ENCODE measurements at places on chromosomes 4 and X. TPM values are rescaled to one million over a fixed set of nuclear protein-coding genes. Genes with fewer than 3 reads are reported as not detected.

GRCh38 chrX:36199928-36200327 lies 280.4 kb downstream of the CFAP47 start:
- H3K27me3 ChIP-seq = no peaks in the 10 kb centered on the region
- no peak overlapping the region for H3K4me3 ChIP-seq
- no peaks in the 10 kb centered on the region for H3K4me1 ChIP-seq
- H3K27ac ChIP-seq = no peak overlapping the region
- no peaks in the 10 kb centered on the region for H3K36me3 ChIP-seq
- no peak for DNase-seq

TXK gene
- 70.1 TPM for total RNA-seq

USP26 gene
- not detected for total RNA-seq

DNA sequence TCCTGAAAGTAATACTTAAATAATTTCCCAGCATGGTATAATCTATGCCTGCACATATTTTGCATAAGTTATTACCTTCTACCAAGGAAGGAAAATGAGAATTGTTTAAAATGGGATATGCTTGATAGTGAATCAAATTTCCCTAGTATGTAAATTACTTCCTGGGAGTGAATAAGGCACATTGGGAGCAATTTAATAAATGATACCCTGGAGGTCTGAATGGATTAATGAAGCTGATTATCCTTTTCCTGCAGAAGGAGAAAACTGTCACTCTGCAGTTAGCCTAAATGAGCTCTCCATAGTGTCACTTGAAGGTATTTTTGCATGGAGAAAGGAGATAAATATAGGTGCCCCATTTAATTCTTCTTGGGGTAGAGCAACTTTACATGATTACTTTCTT lies 2212.0 kb downstream of the PCDH7 start:
- H3K4me1 ChIP-seq = no peaks in the 10 kb centered on the region
- H3K4me3 ChIP-seq = no peak overlapping the region
- no peak for DNase-seq
- no peaks in the 10 kb centered on the region for H3K27me3 ChIP-seq

DNA sequence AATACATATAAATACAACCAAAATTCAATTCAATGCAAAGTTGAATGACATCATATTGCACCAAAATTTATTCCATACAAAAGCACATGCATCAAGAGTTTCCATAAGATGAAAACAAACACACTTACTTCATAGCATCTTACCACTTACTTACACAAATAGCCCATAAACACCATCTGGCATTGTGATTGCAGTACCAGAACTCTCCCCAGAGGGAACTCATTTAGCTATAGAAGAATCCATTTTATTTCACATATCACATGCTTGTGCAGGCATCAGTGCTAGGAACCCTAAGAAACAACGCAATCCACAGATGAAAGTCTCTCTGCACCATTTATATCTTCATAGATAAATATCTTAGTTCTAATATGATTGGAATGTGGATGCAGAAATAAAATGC lies 77.9 kb downstream of the SLC7A11 start:
- H3K4me1 ChIP-seq = no peaks in the 10 kb centered on the region
- H3K4me3 ChIP-seq = no peak overlapping the region
- no peak for DNase-seq

SLC10A6 gene
- not detected for total RNA-seq

TBC1D1 gene
- 56.7 TPM for total RNA-seq

RIBC1 gene
- total RNA-seq = 1.6 TPM

DNA sequence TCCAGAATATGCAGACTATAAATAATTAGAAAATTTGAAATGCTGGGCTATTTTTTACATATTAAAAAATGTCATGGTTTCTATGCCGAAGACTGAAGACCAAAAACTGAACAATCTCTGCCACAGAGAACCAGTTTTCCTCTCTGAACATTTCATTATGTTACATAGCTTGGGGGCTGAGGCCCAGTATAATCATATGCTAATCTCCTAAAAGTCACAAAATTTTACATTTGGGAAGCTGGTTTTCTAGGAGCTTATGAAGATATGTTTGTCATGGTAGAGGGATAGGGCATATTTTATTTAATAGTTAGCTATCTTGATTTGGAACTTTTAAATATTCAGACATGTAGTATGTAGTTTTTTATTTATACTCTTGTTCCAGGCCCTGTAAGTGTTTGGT lies 167.8 kb downstream of the GPAT3 start:
- H3K4me1 ChIP-seq = no peaks in the 10 kb centered on the region
- H3K27me3 ChIP-seq = peaks cover 2% of the 10 kb centered on the region
- no peak overlapping the region for H3K4me3 ChIP-seq
- no peak overlapping the region for H3K27ac ChIP-seq
- H3K36me3 ChIP-seq = no peaks in the 10 kb centered on the region

GRCh38 chr4:177448850-177449249 lies 6.6 kb upstream of the AGA start:
- peaks cover 2% of the 10 kb centered on the region for H3K4me1 ChIP-seq
- no peak for DNase-seq
- H3K27ac ChIP-seq = no peak overlapping the region
- no peaks in the 10 kb centered on the region for H3K27me3 ChIP-seq
- H3K36me3 ChIP-seq = no peaks in the 10 kb centered on the region

DNA sequence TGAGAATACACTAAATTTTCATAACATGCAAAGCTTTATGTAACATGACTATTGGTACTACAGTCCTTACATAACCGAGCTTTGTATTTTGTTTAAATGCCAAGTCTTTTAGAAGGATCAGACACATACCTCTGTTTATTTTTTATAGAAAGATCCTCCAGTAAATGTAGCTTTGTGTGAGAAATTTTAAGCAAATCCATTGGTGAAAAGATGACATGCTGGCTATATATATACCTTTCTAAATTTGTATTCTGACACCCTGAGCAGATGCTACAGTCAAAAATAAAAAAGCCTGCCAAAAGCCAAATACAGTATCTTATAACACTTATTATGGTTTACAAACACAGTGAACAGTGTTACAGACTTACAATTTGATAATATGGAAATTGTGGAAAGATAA lies at the start of gene YIPF7:
Gene YIPF7 (minus strand): TSS at position 201 of the 400 bp plus-strand sequence. CDS start 1,525 bp downstream, outside the sequence.
- no peaks in the 10 kb centered on the region for H3K4me1 ChIP-seq
- no peak within 1 kb of the TSS for H3K27ac ChIP-seq
- H3K36me3 ChIP-seq = no peaks in the 10 kb centered on the region
- DNase-seq = no peak

DNA sequence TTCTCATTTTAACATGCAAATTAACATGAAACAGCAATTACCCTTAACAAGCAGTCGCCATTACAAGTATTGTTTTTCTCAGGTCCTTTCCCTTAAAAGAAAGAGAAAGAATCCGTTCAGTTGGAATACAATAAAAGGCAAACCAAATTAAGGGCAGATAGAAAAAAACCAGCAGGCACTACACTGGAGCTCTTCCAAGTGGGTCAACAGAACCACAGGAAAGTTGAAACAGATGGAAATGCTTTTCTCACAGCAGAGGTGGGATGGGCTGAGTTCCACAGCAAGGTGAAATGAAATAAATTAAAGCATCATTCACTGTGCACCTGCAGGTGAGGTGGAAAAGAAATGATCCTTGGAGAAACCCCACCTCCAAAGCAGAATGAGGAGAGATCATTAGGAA lies 102.6 kb downstream of the APBB2 start:
- no peak for DNase-seq
- H3K27me3 ChIP-seq = no peaks in the 10 kb centered on the region
- H3K27ac ChIP-seq = no peak overlapping the region
- no peak overlapping the region for H3K4me3 ChIP-seq
- H3K36me3 ChIP-seq = no peaks in the 10 kb centered on the region

- H3K4me1 ChIP-seq = no peaks in the 10 kb centered on the region
- no peaks in the 10 kb centered on the region for H3K36me3 ChIP-seq
- no peak overlapping the region for H3K27ac ChIP-seq
- H3K4me3 ChIP-seq = no peak overlapping the region
- H3K27me3 ChIP-seq = no peaks in the 10 kb centered on the region
- DNase-seq = no peak
These were observed 109.1 kb upstream of the MED14 start for GRCh38 chrX:40844471-40844870.

- H3K4me1 ChIP-seq = no peaks in the 10 kb centered on the region
- H3K27me3 ChIP-seq = no peaks in the 10 kb centered on the region
- H3K4me3 ChIP-seq = no peak overlapping the region
These were observed 24.5 kb upstream of the PGRMC1 start for GRCh38 chrX:119211649-119212014.

- no peak overlapping the region for H3K27ac ChIP-seq
- H3K4me1 ChIP-seq = no peaks in the 10 kb centered on the region
- DNase-seq = no peak
- H3K27me3 ChIP-seq = no peaks in the 10 kb centered on the region
- no peaks in the 10 kb centered on the region for H3K36me3 ChIP-seq
These were observed 22.7 kb upstream of the MSN start for GRCh38 chrX:65644621-65645289.

- H3K27me3 ChIP-seq = no peaks in the 10 kb centered on the region
- H3K27ac ChIP-seq = no peak overlapping the region
- H3K36me3 ChIP-seq = no peaks in the 10 kb centered on the region
- H3K4me3 ChIP-seq = no peak overlapping the region
- no peak for DNase-seq
These were observed 340.9 kb upstream of the CTSO start for GRCh38 chr4:156294577-156294976.

VSIG1 gene
- total RNA-seq = 24.6 TPM

CRMP1 gene
- 0.20 TPM for total RNA-seq

ZFP42 gene
- not detected for total RNA-seq

DNA sequence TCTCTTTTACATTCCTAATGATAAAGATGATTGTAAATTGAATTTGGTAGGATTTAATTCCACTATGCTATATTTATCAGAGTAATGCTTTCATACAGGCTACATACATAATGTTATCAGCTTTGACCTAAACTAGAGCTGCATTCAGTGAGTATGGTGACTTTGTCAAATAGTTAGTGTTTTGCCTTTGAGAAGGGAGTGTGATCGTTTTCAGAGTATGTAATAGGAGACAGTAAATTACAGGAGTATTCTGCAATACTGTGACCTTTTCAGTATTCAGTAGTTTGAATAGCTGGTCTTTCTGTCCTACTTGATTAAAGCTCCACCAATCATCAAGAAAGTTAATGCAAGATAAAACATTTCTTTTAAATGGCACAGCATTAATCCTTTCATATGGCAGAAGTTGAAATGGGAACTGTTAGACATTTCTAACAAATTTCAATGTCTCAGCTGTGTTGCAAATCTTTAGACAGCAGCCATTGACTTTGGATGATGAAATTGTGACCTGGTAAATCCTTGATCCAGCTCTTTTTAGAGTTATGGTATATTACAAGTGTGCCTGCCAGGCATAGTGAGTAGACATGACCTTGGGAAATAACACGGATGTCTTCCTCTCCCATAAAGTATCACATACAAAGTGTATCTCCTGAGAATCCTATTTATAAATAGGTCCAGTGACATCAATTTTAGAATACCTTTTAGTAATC lies 455.3 kb downstream of the KCTD8 start:
- no peak overlapping the region for H3K4me3 ChIP-seq
- H3K36me3 ChIP-seq = no peaks in the 10 kb centered on the region
- DNase-seq = no peak
- H3K4me1 ChIP-seq = no peaks in the 10 kb centered on the region
- no peak overlapping the region for H3K27ac ChIP-seq

DNA sequence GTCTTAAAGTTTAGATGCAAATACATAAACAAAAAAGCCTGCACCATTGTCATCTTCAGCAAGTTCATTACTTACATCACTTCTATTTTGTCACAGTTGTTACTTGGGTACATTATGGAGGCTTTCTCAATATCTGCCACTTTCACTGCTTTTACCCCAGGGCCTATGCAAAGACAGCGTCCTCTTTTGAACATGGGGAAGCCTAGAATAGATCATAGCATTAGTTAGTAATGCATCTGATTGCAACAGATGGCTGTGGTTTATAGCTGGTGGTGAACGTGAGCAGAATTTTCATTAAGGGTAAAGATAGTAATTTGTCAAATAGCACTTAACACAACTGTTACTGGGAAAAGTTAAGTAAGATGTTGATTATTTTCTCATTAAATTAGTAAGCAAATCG lies 729 bp downstream of the CXCL11 start:
- no peaks in the 10 kb centered on the region for H3K4me1 ChIP-seq
- DNase-seq = no peak
- H3K27me3 ChIP-seq = no peaks in the 10 kb centered on the region
- H3K36me3 ChIP-seq = no peaks in the 10 kb centered on the region
- no peak overlapping the region for H3K4me3 ChIP-seq

DNA sequence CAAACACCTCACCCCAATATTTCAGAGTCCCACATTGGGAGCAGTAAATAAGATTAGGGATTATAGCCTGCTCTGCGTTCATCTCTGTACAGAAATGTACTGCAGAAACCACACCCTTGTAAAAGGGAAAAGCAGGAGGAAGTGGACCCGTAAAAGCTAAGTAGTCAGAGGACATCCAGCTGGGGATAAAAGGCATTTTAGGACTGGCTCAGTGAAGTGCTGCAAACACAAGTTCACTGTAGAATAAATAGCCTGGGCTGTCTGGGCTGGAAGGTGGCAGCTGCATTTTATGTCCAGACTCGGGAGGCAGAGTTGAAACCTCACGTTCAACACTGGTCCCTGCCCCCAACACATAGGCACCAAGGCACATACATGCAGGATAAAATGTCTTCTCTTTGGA lies 178.7 kb upstream of the FAT1 start:
- no peak overlapping the region for H3K4me3 ChIP-seq
- H3K36me3 ChIP-seq = no peaks in the 10 kb centered on the region
- no peaks in the 10 kb centered on the region for H3K4me1 ChIP-seq

DNA sequence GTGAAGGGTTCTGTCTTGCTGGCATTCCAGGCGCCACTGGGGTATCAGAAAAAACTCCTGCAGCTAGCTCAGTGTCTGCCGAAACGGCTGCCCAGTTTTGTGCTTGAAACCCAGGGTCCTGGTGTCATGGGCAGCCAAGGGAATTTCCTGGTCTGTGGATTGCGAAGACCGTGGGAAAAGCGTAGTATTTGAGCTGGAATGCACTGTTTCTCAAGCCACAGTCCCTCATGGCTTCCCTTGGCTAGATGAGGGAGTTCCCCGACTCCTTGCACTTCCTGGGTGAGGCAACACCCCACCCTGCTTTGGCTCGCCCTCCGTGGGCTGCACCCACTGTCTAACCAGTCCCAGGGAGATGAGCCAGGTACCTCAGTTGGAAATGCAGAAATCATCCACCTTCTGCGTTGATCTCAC lies 40.1 kb downstream of the NOP14 start:
- H3K27ac ChIP-seq = peak overlapping the region; percentile 60
- no peak overlapping the region for H3K4me3 ChIP-seq

FOXR2 gene
- total RNA-seq = not detected

- no peak overlapping the region for H3K27ac ChIP-seq
- no peaks in the 10 kb centered on the region for H3K4me1 ChIP-seq
- no peak for DNase-seq
- H3K27me3 ChIP-seq = no peaks in the 10 kb centered on the region
These were observed 55.1 kb downstream of the NAF1 start for GRCh38 chr4:163111588-163111987.

MAGEA2 gene
- not detected for total RNA-seq

DNA sequence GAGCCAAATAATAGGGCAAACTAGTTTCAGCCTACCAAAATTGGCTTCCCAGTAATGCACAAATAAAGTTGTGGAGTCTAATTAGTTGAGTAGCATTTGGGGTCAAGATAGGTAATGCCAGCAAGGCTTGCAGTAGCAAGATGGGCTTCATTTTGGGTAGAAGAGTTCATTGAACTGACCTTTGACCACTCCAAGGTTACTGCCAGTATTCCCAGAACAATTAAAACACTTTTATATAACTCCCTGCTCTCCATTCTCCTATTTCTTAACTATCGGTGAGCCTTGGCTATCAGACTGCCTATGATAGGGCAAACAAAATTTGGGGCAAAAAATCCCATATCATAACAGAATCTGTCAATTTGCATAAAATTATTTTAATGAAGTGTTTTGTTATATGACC lies 7.1 kb downstream of the DNAAF6 start:
- H3K4me3 ChIP-seq = no peak overlapping the region
- DNase-seq = no peak
- no peaks in the 10 kb centered on the region for H3K27me3 ChIP-seq
- no peak overlapping the region for H3K27ac ChIP-seq
- H3K4me1 ChIP-seq = no peaks in the 10 kb centered on the region
